ENCODE measurements at places on chromosomes 3 and 15.

DNA sequence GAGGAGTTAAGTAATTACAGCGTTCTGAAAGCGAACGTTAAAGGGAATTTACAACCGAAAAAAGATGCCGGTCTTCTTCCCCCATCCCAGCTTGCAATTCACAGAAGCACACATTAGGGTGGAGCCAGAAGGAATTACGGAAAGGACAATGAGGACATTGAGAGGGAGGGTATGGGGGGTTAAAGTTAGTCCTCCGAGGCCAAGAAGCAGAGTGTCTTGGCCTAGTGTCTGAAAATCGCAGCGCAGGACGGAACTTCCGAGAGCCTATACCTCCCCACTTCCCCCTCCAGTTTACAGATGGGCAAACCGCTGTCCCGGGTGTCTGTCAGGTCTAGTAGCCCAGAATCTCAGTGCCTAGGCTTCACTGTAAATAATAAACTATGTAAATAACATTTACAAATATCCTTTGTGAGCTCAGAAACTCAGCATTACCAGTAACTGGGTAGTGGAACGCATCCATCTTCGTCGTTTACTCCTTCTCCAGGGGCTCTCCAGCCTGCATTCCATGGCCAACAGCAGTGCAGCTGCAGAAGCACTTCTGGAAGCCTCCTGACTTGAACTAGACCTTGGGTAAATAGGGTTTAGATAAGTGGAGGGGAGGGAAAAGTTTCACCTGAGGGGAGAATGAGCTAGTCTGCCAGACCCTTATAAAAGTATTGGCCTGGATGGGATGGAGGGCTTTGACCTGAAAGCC is 922 bp downstream of the ADPRH start:
- peak; percentile 44 for DNase-seq

- DNase-seq: no peak
These were observed 106.4 kb upstream of the RPL32 start for GRCh38 chr3:12947504-12948369.

DNA sequence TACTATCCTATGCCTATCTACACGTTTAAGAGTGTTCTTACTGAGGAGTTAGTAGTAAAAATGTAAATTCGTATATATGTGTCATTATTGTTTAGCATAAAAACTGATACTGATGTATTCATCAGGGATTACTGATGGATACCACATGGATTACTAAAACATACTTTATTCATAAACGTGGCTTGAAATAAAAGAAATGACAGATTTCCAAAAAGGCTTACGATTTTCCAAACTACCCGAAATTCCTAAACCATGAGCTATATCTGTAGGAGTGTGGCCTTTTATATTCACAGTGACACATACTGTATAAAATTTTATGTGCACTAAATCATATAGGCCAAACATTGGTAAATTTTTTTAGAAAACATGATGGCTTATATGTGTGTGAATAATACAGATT is 6.9 kb downstream of the TSC22D2 start:
- no peak for DNase-seq

DNA sequence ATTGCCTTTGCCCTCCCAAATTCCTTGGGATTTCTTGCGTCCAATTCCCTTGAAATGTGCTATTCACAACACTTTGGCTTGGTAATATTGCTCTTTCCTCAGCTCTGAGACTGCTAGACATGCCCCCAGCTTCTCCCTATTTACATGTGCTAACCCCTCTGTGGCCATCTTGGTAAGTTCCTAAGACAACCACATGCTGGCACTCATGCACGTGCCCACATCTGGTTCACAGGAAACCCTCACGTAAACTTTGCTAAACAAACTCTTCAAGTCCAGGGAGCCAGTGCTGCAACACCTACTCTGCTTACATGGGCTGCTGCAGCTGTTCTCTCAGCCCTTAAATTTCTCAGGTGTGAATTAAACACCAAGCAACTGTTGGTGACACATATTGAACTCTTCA is 121.8 kb downstream of the ADAMTSL3 start:
- DNase-seq: no peak

DNA sequence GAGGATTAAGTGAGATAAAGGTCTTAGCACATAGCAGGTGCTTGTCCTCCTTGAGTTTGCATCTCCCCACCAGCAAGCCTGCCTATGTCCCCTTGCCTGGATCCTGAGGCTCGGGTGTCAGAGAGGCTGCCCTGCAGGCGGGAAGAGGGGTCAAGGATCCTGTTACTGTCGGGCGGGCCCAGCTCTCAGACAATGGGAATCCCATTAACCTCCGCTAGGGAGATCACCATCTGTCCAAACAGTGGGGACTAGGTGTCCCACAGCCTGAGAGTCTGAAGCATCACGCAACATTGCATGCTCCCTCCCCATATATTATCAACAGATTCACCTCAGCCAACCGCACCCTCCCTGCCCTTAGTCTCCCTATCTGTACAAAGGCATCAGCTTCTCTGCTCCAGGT is 151.4 kb downstream of the FBLN2 start:
- no peak for DNase-seq

DNA sequence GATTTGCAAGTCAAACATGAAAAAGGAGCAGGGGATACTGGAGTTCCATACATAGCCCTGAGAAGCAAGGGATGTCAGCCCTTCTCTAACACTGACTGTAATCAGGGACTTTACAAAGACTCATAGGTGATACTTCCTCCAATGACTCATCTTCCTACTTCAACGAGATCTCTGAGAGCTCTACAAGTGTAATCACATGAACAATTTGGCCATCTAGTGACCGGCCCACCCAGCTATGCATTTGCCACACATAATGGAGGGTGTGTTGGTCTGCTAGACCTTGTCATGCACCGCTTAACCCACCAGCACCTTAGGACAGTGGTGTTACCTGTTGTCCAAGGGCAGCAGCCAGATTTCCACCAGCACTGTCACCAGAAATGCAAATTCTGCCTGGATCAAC is 75.3 kb downstream of the NCEH1 start:
- peak; percentile 68 for DNase-seq

DNA sequence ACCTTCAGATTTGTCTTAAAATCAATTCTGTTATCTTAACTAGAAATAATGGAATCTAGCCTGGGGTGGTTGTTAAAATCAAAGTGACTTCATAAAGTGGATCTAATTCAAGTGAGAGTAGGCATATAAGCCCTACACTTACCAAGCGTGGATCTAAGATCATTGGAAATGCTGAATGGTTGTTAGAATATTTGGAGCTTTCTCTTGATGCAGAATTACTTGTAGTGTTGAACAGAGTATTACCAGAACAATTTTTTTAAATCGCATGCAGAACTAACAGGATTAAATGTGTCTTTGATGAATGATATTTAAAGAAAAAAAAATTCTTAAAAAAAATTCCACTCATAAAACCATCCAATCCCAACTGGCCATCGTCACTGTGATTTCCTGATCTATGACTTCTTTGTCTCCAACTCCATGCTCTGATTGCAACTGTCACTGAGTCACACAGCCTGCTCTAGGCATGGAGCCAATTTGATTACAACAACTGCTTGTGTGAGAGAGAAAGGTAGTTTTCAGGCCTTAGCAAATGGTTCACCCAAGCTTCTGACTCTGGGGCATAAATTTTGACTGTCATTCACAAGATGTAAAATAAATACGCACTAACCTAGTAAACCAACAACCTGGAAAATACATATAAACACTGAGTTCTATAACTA is 25.9 kb upstream of the SPRED1 start:
- DNase-seq: no peak

DNA sequence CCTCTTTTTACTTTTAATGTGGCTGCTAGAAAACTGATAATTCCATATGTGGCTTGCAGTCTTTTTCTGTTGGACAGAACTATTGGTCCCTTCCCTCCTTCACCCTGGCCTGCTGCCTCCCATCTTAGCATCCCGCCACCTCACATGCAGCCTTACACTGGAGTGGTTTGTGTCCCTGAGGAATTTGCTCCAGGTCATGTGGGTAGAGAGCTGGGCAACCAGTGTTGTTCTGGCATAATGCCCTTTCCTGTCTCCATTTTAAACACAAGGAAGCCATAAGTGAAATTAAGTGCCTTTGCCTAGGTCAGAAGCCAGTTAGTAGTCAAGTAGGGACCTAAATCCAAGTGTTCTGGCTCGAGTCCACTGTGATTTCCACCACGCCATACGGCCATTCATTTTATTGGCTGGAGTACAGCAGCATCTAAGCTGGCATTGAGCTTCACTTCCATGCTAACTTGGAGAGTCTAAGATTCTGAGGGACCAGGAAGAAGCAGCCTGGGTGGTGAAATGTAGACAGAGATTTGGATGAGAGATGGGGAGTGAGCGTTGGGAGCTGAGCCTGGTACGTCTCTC is 46.0 kb upstream of the PLXNA1 start:
- DNase-seq: no peak

- DNase-seq: peak; percentile 96
These were observed at the start of gene ZNF148 for GRCh38 chr3:125374996-125375941. TSS of gene ZNF148 (minus strand) at chr3:125375325. CDS start at chr3:125313640, 61,685 bp downstream.

- DNase-seq: no peak
These were observed 49.9 kb upstream of the P2RY1 start for GRCh38 chr3:152785051-152785450.

DNA sequence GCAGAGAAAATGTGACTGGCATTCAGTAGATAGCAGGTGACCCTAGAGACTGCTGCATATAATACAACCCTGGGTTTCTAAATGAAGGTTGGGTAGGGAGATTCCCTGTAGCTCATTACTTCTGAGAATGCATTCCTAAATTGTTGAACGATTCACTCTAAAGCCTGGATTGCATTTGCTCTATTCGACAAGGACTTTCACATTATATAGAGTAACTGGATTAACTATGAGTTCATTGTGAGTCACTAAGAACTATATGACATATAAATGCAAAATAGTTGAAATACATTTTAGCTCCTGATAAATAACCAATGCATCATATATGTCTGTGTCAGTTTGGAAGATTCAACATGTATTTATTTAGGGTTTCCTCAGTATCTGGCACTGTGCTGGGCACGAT is 294.7 kb upstream of the CCDC54 start:
- DNase-seq: no peak

DNA sequence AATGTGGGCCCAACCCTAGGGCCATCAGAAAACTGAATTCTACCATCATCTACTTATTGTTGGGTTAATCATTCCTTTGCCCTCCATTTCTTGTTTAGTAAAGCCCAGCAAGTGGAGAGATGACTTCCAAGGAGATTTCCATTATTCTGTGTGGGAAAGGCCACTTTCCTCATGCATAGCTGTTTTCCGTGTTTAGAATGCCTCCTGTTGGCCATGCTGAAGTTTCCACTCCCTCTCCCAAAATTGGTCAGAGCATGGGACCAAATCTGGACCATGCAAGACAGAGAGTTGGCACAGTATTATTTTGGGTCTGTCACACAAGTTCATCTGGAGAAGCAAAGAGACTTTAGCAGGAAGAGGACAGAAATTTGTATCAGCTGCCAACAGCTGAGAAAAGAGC is 15.3 kb upstream of the SUSD5 start:
- no peak for DNase-seq

DNA sequence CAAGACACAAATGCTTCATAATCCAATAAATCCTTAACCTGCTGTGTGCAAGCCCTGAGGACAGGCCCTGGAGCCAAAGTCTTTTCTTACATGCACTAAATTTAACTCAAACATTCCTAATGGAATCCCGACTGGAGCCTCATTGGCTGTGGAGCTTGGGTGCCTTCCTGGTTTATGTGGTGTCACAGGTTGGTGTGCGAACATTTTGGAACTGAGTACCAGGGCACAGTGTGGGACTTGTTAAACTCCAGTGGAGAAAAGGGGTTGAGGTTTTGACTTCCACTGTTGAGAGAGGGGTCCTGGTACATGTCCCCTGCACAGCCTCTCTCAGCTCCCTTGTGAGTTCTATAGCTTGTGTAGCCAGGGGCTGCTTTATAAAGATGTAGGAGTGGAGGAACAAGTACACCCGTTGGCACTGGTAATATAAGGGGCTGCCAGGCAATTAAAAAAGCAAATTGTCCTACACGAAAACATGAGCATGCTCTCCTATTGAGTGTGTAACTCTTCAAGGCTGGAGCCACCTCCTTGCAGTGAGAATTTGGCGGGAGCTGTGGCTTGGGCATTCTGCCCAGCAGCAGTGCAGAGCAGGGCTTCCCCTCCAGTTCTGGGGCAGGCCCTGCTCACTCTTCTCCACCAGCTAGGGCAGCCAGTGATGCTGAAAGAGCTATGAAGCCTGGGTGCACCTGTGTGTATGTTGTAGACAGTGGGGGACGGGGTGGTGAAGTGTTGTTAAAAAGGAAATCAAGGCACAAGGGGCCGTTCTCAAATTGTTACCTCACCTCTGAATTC is 218.1 kb downstream of the CLSTN2 start:
- DNase-seq: no peak
